ENCODE measurements at places on chromosomes 5 and 9.

DNA sequence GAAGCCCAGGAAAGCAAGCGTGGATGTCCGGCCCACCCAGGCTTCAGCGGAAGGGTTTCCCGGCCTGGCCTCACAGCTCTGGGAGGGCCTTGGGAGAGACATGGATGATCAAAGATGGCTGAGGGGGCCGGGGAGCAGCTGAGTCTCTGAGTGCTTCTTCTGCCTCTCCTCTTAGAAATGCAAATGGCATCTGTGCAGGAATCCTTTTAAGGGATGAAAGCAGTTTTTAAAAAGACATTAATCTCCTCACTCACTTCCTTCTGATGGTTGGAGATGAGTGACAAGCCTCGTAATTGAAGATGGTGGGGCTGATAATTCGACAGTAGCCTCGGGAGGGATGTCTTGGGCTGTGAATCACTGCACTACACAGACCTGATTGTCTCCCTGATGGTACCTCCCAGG lies 24.3 kb upstream of the PITX1 start:
- DNase-seq = no peak

DNA sequence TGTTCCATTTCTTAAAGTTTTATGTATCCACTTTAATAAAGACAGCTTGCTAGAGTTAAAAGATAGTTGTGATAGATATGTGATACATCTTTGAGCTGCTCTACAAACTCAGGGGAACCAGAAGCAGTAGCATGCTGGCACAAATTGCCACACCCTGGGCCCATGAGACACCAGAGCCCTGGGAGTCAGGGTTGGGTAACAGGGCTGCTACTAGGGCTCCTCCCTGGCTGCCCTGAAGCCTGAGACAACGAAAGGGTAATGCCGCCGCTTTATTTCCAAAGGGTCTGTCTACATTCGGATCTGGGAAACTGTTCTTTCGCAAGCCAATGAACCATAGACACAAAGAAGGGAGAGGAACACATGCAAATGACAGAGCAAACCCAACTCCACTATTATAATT lies 29.2 kb downstream of the PTPN3 start:
- no peak for DNase-seq

GRCh38 chr9:92711844-92712243 lies 41.9 kb upstream of the IPPK start:
- DNase-seq = no peak

DNA sequence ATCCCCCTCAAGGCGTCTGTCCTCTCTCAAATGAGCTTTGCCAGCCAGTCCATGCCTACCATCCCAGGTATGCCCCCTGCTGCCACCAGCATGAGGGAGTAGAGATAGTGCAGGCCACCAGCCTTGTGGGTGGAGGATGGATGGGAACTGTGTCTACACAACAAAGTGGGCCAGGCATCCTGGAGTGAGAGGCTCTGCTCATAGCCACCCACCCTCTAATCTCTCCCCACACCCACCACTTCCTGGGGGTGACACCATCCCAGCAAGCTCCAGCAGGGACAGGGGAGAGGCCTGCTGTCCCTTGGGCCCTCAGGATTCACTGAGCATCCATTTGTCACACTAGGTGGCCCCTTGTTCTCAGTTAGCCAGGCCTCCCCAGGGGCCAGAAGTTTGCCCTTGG lies 25.5 kb upstream of the FOXI1 start:
- DNase-seq = no peak

DNA sequence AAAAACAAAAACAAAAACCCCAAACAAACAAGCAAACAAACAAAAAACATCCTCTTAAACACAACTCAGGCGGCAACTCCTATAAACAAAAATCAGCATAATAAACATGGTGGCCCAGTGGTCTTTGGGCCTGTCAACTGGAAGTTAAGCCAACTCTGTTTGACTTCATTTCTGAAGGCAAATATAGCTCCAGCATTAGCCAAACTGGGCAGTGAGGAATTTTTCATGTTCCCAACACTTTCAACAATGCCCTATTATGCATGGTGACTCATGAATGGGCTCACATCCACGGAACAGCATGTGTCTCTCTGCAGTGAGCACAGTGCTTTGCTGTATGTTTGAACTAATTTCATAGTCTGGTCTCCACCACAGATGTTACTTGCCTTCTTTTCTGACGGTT lies 143.9 kb upstream of the STC2 start:
- DNase-seq = no peak

DNA sequence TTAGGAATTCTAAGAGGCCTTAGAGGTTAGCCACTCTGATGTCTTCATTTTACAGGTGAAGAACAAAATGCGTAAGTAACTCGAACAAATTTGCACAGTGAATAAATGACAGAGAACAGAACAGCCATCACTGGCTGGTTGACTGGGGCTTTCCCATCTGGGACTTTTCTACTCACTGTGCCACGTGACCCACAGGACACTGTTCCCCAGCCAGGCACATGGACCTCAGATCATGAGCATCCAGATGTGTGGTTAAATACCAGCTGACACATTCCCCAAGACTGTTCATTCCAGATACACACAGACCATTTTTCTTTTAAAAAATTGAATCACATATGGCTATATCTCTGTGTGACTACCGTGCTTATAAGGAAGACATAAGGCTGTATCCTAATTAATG lies 25.8 kb upstream of the MED10 start:
- no peak for DNase-seq

DNA sequence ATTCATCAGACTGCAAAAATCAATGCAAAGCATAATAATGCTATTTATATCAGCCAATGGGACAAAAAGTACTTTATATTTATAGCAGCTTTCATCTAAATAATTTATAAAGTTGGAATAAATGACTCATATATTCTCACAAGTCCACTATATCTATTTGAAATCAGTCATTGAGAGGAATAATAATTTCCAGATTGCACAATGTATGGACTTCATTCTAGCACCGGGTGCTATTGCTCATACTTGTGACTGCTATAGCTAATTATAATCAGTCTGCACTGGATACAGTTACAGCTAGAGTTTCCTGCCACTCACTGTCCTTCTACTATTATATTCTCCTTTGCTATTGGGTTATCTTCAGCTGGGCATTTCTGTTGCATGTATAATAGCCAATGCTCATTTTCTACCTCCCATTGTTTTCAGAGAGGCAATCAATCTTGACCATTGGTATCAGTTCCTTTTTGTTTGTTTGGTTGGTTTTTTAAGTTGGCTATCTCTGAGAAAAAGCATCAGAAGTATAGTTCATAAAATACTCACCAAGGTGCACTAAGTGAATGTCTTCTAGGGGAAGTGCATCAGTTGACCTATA lies 1.9 kb downstream of the CDH18 start:
- no peak for DNase-seq

DNA sequence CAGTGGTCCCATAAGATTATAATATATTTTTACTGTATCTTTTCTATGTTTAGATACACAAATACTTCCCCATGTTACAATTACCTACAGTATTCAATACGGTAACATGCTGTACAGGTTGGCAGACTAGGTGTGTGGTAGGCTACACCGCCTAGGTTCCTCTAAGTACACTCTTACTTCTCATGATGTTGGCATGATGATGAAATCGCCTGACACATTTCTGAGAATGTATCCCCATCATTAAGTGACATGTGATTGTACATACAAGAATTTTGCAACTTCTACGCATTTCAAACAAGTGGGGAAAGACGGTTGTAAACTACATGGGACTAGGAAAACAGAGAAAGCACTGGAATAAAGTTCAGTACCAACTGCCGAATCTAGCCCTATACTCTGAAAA lies 53.3 kb downstream of the SETX start:
- DNase-seq = no peak

DNA sequence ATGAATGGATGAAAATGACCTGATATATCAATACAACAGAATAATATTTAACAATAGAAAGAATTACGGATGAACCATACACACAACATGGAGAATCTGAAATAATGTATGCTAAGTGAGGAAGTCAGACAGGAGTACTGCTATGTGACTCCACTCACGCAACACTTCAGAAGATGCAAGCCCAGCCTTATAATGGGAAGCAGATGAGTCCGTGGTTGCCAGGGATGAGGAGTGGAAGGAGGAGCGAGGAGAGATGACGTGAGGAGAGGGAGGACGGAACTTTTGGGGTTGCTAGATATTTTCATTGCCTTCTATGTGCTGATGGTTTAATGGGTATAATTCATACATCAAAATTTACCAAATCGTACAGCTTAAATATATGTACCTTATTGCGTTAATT lies 55.4 kb upstream of the ERCC6L2 start:
- DNase-seq = no peak

DNA sequence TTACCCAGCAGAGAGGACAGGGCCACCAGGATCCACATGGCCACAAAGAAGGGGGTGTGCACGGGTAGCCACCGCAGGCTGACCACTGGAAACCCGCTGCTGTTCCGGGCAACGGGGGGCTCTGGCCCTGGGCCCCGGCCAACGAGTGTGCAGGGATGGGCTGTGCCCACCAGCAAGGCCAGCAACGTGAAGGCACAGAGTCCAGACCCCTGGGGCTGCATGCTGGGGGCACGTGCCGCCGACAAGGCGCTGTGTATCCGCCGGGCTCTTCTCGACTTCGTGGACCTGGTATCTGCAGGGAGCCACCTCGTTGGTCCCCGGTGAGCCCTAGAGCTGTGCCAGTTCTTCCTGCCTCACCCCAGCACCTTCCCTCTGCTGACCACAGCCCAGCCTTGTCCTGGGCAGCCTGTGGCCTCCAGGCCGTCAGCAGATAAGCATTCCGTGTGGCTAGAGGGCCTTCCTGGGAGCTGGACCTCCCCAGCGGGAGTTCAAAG lies 42.2 kb upstream of the CEP72 start:
- DNase-seq = no peak

GRCh38 chr9:112842555-112842954 lies 48.1 kb downstream of the SLC46A2 start:
- DNase-seq = no peak

DNA sequence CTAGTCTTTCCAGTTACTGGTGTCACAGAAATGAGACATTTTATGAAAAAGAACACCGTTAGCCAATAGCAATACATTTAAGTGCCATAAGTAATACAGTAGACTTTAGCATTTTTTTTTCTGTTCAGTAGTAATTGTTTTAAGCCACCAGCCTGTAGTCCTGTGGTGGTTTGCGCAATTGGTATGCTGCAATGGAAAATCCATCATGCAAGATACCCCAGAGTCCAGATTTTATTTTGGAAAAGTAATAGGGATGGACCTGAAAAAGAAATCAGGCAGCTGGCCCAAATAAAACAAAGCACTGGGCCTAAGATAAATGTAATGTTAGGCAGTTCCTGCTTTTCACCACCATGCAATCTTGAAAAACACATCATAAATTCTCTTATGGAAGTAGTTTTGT lies 94.6 kb upstream of the RASGRF2 start:
- no peak for DNase-seq

- no peak for DNase-seq
These were observed 36.7 kb downstream of the MRPS27 start for GRCh38 chr5:72283358-72283757.

DNA sequence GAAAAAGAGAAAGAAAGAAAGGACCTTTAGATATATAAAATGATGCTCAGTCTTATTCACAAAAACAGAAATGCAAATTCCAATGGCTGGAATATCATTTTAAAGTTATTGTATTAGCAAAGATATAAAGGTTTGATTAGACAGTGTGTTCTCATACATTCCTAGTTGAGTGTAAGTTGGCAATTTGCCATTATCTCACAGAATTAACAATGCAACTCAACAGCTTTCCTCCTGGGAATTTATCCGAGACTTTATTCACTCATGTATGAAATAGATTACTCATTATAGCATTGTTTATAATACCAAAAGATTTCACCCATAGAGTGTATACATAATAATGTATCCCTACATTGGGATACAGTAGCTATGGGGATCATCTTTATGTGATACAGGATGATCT lies 27.1 kb upstream of the MLLT3 start:
- DNase-seq = no peak

GRCh38 chr5:154284433-154284832 lies 93.9 kb downstream of the GALNT10 start:
- peak; percentile 29 for DNase-seq

- DNase-seq = no peak
These were observed 161.5 kb downstream of the EBF1 start for GRCh38 chr5:158938200-158938599.

GRCh38 chr9:124799274-124800006 lies 22.5 kb downstream of the OLFML2A start:
- DNase-seq = no peak

DNA sequence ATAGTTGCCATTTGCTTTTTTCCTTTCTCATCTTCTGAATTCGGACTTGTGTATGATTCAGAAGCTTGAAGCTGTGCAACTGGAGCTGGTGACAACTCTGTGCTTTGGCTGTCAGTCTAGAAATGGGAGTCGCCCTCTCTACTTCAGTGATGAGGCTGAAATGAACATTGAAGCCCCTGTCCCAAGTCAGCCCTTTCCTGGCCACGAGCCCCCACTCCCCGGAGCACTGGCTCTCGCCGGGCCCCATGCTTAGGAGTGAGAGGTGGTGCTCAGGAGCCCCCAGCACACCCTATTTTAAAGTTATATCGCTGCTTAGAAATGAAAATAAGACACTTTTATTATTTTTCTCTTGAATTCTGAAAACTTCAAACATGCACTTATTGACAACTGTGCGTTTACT lies 66.0 kb downstream of the PSMB7 start:
- DNase-seq = no peak

DNA sequence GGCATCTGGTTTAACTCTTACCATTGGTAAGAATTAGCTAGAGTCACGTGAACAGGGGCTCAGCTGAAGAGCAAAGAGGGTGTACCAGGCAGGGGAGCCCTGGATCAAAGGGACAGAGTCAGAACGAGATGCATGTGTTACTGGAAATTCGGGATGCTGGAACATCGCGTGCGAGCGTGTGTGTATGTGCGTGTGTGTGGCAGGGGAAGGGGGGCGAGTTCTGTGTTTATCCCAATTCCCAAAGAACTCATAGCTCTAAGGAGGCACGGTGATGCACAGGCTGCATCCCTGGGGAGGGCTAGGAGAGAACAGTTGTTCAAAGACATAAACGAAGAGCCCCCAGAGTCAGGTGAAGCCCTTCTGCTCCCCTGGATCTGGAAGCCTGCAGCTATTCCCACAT lies 353.3 kb downstream of the GADD45G start:
- DNase-seq = no peak

- DNase-seq = no peak
These were observed 428.6 kb upstream of the CDH9 start for GRCh38 chr5:27466959-27467358.

- DNase-seq = no peak
These were observed 44.5 kb downstream of the AGXT2 start for GRCh38 chr5:35003018-35003957.

GRCh38 chr5:88719434-88719833 lies 163.6 kb downstream of the MEF2C start:
- no peak for DNase-seq

DNA sequence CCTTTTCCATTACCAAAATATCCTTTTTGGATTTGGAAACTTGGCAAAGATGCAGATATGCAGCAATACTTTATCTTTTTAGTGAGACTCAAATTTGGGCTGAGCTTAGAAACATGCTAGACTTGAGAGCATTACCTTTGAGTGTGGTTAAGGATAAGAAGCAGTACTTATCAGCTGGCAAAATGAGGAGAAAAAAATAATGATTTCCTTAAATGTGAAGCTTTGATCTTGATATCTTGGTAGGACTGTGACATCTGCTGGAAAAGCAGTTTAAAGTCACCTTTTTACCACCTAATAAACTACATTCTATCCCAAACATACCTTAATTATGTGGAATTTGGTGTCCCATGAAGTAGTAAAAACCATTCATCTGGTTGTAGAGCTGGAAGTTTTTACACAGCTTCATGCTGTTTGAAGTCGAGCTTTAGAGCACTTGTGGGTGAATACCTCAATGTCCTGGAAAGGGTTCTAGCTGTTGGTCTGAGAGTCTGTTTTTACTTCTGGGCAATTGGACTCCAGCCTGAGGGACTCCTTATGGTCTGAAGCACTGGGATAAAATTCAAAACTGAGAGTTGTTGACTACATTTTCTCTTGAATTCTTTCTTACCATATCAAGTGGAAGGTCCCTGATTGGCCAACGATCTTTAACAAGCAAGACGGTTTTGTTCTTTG lies 53.4 kb downstream of the LRRC70 start:
- DNase-seq = no peak

Measured in GDM1 (cell line).